ENCODE measurements at places on chromosomes 16 and 17. TPM values are rescaled to one million over a fixed set of nuclear protein-coding genes. Genes with fewer than 3 reads are reported as not detected.
A peak's percentile ranks its signal among the peaks of the same experiment; 100 is the strongest.

DNA sequence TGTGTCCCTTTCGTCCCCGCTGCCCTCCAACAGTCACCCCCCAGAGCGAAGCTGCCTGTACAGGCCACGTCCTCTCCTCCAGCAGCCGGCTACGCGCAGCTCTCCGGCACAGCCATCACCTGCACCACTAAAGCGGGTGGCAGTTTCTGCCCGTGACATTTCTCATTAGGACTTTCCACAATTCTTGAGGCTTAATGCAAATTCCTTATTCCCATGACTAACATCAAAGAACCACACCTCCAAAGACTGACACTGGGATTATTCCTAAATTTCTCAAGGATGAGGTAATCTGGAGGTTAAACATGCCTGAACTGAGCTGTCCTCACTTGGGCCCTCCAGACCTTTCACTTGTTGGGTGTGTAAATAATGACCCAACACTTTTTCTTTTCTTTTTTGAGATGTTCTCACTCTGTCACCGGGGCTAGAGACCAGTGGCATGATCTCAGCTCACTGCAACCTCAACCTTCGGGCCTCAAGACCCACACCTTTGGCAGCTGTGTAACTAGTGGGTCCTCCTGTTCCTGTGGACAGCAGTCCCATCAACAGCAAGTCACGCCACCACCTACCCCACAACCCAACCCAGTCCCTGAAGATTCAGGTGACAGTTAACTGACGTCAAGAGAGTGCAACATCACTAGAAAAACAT is 11.7 kb downstream of the ANKRD11 start:
- H3K4me3 ChIP-seq: no peak overlapping the region
- H3K27ac ChIP-seq: peak overlapping the region; percentile 55
- no peak for DNase-seq
- peaks cover 90% of the 10 kb centered on the region for H3K4me1 ChIP-seq

GRCh38 chr17:35373984-35374765 is 754 bp upstream of the SLFN11 start:
- peaks cover 33% of the 10 kb centered on the region for H3K36me3 ChIP-seq
- H3K4me3 ChIP-seq: peak overlapping the region; percentile 96
- H3K4me1 ChIP-seq: peaks cover 47% of the 10 kb centered on the region
- peak overlapping the region; percentile 97 for H3K27ac ChIP-seq

GRCh38 chr17:2179615-2180295 is 123.8 kb downstream of the SMG6 start:
- H3K27me3 ChIP-seq: no peaks in the 10 kb centered on the region
- no peak overlapping the region for H3K4me3 ChIP-seq
- no peaks in the 10 kb centered on the region for H3K4me1 ChIP-seq
- no peak overlapping the region for H3K27ac ChIP-seq
- no peak for DNase-seq
- peaks cover 7% of the 10 kb centered on the region for H3K36me3 ChIP-seq

Gene OMG
- 0.15 TPM for total RNA-seq
